Choroid plexus epithelial cell (primary cell): ENCODE measurements at places on chromosomes 2 and 18.
A peak's percentile ranks its signal among the peaks of the same experiment; 100 is the strongest.

- DNase-seq = no peak
Observed at GRCh38 chr2:130339885-130340745, 2.6 kb upstream of the IMP4 start.

DNA sequence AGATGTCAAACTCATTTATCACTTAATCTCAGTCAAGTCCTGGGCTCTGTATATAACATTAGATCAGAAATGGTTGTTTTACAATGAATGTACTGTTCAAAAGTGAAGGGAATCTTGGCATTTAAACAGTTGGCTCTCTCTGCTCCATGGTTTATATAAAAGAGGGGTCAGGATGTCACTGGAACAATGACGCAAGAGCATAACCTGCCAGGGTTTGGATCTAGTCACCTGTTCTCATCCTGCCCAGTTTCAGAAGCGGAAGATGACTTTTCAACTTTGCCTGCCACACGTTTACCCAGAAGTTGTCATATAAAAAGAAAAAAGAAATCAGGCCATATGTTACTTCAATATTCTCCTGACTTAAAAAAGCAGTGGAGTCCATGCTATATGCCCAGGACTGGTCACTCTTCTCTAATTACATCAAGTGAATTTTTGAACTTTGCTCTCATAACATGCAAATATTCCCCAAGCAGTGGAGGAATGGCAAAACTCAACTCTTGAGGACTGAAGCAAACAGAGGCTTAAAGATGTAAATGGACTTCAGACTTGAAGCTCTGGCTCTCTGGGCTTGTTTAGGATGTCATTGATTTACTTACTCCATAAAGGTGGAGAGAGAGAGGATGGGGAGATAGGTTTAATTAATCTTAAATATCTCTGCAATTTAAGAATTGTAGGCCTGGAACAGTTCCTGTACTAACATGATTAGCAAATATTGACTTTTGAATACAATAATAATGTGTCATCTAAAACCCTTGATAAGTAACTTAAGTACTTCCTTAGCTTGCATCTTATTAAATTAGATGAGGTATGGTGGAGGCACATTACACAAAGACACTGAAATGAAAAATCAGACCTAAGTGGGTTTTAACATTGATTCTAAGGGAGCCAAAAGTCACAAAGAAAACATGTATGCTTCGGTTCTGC is 58.3 kb downstream of the ETAA1 start:
- no peak for DNase-seq

DNA sequence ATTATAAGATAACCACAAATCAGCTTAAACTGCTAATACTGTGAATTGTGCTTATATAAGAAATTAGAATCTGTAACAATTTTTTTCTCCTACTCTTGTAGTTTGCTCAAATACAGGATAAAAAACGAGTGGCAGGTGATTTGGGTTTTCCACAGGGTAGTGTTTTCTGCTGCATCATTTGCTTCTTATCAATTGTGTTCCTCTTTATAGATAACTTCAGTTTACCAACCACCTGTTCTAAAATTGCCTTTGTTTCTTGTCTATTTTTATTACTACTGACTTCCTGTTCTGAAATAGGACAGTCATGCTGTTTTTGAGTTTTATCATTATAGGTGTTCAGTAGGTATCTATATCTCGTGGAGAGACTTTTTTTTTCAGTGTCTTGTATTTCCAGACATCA is 56.9 kb downstream of the MFSD6 start:
- DNase-seq = no peak

DNA sequence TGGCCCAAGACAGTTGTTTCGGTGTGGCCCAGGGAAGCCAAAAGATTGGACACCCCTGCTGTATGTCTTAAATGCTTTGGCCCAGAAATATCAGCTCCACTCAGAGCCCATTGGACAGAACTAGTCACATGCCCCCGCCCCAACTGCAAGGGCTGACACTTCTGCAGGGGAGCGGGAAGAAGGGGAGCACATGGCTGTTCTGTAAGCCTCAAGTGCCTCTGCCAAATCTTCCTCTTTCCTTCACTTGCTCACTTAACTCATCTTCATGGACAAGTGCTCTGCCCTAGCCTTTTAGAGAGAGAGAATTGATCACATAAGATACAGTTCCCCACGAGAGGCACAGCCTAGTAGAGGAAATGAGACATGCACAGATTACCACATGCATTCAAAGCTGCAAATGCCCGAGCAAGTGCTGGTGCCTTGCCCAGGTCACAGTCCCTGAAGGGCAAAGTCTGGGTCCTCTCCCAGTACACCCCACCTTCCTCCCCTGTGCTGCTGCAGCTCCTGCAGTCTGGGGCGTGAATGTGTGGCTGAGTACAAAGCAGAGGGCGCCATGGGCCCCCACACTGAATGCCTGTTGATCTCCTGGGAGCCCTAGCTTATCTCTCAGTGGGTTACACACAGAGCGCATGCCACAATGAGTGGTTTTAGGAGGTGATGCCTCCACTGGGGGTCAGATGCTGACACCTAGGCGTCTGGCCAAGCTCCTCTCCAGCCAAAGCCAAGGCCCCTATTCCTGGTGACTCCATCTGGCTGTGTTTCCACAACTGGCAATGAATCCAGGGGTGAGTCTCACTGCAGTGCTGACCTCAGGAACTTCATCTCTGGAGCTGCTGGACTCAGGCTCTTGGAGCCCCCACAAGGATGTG is 135.3 kb downstream of the CTIF start:
- DNase-seq = peak; percentile 55

GRCh38 chr2:209458008-209458979 is 34.4 kb downstream of the MAP2 start:
- peak; percentile 54 for DNase-seq

- DNase-seq = no peak
Observed at GRCh38 chr18:26696786-26697185, 148.4 kb upstream of the KCTD1 start.

- DNase-seq = no peak
Observed at GRCh38 chr2:108560895-108561530, 26.7 kb downstream of the LIMS1 start.

DNA sequence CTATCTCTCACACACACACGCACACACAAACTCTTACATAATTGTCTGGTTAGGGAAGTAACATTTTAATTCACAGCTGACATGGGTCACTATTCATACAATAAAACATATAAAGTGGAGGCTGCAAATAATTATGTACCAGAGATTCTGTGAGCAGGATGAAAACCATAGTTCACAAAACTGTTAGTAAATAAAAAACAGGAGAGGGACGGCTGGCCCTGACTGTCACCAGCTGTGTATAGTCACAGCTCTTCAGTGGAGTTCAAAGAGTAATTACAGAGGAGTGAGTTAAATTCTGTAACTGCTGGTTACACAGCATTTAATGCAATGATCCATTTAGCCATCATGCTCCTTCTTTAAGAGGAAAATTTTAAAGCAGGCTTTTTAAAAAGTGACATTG is 76.9 kb downstream of the NRXN1 start:
- DNase-seq = no peak

GRCh38 chr2:83561592-83561991 is 897.5 kb downstream of the SUCLG1 start:
- no peak for DNase-seq

- DNase-seq = no peak
Observed at GRCh38 chr2:71465356-71465755, 12.0 kb downstream of the DYSF start.

DNA sequence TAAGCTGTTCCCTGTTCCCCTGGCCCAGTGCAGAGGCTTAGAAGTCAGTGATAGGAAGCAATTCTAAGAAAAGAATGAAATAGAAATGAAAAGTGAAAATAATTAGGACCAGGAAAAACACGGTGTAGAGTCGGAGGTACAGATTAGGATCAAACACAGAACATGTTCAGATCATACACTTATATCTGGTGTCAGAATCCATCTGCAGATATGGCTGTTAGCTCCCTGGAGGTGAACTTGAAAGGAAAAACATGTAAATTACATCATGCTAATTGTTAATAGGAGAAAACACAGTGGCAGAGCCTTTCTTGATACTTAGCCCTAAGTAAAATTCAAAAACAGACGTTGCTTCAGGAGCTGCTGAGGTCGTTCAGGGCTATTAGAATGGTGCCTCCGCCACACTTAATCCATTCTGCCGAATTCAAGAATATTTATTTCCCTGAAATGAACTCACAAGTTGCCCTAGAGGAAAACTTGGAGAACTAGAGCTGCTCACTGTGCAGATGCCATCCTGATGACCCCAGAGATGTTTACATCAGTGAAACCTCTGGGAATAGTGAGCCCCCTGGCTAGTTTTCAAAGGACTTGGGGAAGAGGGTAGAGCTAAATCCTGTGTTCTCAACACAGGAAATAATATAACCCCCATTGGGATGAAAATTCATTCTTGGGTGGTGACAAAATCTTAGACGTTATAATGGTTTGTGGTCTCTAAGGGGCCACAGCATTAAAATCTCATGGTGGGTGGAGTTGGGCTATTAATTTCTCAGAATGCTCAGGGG is 27.5 kb downstream of the LPIN1 start:
- no peak for DNase-seq

- no peak for DNase-seq
Observed at GRCh38 chr2:20998972-20999905, 44.6 kb downstream of the APOB start.

GRCh38 chr2:165561516-165561915 is 92.0 kb downstream of the CSRNP3 start:
- no peak for DNase-seq

DNA sequence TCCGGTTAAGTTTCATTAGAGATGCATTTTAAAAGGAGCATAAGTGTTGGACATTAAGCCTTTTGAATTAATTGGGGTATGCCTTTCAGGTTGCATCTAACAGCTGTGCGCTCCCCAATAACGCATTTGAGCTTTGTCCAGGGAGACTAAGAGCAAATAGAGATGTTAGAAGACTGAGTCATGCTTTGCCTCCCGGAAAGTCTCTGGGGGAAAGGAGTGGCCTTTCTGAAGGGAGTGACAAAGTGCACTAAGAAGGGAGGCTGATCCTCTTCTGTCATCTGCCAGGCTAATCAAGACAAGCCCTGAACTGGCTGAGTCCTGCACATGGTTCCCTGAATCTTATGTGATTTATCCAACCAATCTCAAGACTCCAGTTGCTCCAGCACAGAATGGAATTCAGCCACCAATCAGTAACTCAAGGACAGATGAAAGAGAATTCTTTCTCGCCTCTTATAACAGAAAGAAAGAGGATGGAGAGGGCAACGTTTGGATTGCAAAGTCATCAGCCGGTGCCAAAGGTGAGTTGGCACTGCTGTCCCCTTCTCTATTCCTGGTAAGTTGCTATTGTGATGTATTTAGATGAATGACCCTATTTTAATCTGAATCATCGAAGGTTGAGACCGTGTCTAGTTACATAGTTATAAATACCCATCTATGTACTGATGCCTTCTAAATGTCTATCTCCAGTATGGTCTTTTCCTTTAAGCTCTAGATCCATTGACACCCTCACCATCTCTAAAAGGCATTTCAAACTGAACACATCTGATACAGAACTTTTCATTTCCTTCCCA is 12.1 kb downstream of the TTL start:
- DNase-seq = peak; percentile 59

- DNase-seq = no peak
Observed at GRCh38 chr2:16094811-16095210, 154.5 kb downstream of the MYCN start.

DNA sequence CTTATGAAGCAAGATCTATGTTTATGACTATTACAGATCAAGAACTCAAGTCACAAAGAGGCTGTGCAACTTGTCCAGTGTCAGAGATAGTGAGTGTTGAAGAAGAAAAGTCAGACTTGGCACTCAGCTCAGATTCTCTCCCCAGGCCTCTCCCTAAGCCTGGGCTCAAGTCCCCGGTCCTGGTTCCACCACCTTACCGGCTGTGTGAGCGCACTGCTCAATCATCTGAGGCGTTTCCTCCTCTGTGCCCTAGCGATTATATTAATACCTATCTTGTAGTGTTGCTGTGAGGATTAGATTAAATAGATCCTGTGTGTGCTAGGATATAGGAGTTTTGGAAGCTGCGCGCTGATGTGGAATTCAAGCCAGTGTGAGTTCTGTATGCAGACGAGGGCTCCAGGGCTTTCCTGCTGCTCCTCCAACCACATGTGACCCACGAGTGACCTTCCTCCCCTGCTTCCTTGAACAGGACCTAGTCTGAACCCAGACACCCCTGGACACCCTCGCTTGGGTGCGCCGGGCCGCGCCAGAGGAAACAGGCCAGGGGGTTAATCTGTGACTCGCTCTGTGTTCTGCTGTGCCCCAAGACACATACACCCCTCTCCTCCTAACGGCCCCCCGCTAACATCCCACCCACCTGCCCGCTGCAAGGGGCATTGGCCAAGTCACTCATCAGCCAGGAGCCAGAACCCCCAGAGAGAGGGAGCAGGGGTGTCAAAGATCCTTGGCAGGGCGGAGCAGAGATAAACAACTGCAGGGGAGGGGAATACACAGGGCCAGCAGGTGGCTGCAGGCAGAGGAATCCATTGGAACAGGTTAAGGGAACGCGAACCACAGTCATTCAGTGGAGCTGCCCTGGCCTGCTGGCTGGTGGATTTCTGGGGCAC is 38.3 kb downstream of the TNS1 start:
- peak; percentile 41 for DNase-seq

- no peak for DNase-seq
Observed at GRCh38 chr2:59390581-59390980, 1149.5 kb upstream of the FANCL start.

DNA sequence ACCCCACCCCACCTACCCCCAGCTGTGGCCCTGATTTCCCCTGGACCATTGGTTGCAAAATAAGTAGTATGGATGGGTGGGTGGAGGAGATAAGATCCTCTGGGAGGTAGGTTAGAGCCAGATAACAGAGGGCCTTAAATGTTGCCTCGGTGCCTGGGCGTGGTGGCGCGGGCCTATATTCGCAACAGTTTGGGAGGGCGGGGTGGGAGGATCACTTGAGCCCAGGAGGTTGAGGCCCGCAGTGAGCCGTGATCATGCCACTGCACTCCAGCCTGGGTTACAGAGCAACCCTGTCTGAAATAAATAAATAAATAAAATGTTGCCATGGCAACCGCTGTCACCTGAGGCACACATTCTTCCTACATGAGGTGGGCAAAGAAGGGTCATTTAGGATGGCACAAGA is 103.3 kb upstream of the GATA6 start:
- DNase-seq = no peak

DNA sequence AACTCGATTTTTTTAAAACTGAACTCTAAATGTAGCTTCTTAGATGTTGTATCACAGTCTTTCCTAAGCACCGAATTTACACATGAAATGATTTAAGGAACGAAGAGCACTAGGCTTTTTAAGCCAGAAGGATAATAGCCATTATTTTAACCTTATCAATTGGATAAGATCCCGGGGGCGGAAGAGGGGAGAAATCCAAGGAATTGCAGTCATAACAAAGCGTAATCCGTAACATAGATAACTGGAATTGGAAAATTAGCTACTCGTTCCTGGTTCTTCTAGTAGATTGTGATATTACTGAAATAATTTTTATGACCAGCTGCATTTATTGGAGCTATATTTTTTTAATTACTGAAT is 988 bp upstream of the KANSL1L start:
- no peak for DNase-seq
